ENCODE measurements at places on chromosomes 16 and 17.

- no peak overlapping the region for H3K27ac ChIP-seq
- H3K4me1 ChIP-seq: no peaks in the 10 kb centered on the region
- no peaks in the 10 kb centered on the region for H3K36me3 ChIP-seq
- H3K27me3 ChIP-seq: no peaks in the 10 kb centered on the region
- H3K4me3 ChIP-seq: no peak overlapping the region
Observed at GRCh38 chr16:61382435-61382834, 653.8 kb downstream of the CDH8 start.

DNA sequence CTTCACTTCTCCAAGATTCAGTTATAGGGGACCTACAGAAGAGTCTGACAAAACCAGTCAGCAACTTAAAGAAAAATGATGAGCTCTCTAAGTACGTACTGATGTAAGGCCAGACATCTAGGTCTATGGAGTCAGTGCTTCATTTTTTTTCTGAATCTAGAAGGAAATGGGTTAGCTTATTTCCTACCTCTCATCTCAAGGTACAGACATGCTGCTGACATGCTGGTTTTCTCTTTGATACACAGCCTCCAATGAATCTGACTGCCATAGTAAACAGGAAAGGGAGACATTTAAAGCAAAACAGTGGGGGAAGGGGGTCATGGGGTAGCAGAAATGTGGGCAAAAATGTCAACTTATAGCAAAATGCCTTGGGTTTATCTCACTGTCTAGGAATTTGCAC is 16.4 kb downstream of the CDR2 start:
- peak overlapping the region; percentile 3 for H3K27ac ChIP-seq
- peaks cover 6% of the 10 kb centered on the region for H3K36me3 ChIP-seq
- H3K4me3 ChIP-seq: no peak overlapping the region
- no peaks in the 10 kb centered on the region for H3K27me3 ChIP-seq

GRCh38 chr16:73214825-73215677 is 167.1 kb upstream of the ZFHX3 start:
- no peak overlapping the region for H3K4me3 ChIP-seq
- H3K27me3 ChIP-seq: no peaks in the 10 kb centered on the region
- H3K4me1 ChIP-seq: peaks cover 24% of the 10 kb centered on the region
- peak; percentile 66 for DNase-seq
- H3K36me3 ChIP-seq: no peaks in the 10 kb centered on the region

GRCh38 chr17:17356149-17356930 is 53.2 kb downstream of the NT5M start:
- H3K4me1 ChIP-seq: no peaks in the 10 kb centered on the region
- H3K36me3 ChIP-seq: no peaks in the 10 kb centered on the region
- H3K27me3 ChIP-seq: no peaks in the 10 kb centered on the region
- H3K27ac ChIP-seq: no peak overlapping the region

DNA sequence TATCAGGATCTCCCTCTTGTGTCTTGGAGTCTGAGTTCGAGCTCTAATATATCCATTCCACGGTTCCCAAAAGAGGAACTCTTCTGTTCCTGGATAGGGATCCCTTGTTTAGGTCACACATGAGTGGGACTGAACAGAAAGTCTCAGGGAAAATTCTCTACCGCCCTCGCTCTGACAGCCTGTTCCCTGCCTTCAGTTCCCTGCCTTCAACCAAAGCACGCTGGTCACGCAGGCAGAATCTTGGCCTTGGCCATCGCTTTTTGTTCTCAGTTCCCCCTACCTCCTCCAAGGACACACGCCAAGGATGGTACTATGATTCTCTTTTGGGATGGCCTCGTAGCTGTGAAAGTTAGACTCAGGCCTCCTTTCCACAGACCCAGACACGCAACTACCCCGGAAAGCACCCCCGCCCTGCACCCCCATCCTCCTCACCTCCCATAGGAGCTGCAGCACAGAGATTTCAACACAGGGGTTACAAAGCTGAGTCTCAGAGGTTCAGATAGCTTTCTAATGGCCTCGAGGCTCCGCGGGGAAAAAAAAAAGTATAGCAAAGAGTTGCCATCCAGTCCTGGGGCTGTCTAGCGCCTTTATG is 1.5 kb upstream of the SHISA6 start:
- H3K4me1 ChIP-seq: peaks cover 26% of the 10 kb centered on the region
- no peak overlapping the region for H3K27ac ChIP-seq
- no peak for DNase-seq
- peak overlapping the region; percentile 65 for H3K4me3 ChIP-seq
- H3K36me3 ChIP-seq: peaks cover 3% of the 10 kb centered on the region

GRCh38 chr16:57324749-57325148 is 33.8 kb upstream of the CCL22 start:
- H3K27me3 ChIP-seq: peaks cover 3% of the 10 kb centered on the region
- H3K4me1 ChIP-seq: no peaks in the 10 kb centered on the region
- H3K4me3 ChIP-seq: no peak overlapping the region
- no peak for DNase-seq
- no peaks in the 10 kb centered on the region for H3K36me3 ChIP-seq

DNA sequence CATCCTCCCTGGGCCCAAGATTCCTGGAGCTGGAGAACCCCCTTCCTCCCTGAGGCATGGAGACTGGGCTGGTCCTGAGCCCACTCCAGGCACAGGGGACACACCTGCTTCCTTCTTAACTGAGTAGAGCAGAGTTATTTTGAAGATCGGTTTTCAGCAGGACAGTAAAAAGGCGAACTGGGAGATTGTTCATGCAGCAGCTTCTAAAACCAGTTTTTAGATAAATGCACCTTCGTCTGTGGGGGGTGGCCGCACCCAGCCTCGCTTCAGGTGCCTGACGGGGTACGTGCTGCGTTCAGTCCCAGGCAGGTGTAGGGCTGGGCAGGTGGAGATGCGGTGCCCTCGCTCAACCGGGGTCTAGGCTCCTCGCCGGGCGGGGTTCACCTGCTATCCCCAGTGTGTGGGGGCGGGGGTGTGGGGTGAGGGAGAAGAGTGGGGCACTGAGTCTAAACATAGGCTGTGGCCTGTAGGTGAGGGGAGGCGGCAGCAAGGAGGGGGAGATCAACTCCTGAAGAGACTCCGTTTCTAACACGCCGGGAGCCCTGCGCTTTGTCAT is 69.5 kb downstream of the JPH3 start:
- H3K27ac ChIP-seq: no peak overlapping the region
- no peaks in the 10 kb centered on the region for H3K27me3 ChIP-seq
- no peak overlapping the region for H3K4me3 ChIP-seq
- no peaks in the 10 kb centered on the region for H3K36me3 ChIP-seq
- no peaks in the 10 kb centered on the region for H3K4me1 ChIP-seq
- no peak for DNase-seq

DNA sequence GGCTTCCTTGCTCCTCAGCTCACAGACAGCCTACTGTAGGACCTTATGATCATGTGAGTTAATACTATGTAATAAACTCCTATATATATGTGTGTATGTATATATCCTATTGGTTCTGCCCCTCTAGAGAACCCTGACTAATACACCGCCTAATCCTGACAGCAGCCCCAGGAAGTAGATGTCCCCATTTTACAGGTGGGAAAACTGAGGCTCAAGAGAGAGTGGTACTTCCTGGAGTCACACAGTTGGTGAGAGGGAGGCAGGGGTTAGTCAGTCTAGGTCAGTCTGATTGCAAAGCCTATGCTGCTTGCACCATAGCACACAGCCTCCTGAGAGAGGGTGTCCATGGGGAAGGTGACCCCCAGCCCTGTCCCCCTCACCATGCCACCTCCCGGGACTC is 42.7 kb upstream of the C16orf82 start:
- H3K4me3 ChIP-seq: no peak overlapping the region
- H3K36me3 ChIP-seq: no peaks in the 10 kb centered on the region
- H3K27ac ChIP-seq: no peak overlapping the region
- DNase-seq: no peak

DNA sequence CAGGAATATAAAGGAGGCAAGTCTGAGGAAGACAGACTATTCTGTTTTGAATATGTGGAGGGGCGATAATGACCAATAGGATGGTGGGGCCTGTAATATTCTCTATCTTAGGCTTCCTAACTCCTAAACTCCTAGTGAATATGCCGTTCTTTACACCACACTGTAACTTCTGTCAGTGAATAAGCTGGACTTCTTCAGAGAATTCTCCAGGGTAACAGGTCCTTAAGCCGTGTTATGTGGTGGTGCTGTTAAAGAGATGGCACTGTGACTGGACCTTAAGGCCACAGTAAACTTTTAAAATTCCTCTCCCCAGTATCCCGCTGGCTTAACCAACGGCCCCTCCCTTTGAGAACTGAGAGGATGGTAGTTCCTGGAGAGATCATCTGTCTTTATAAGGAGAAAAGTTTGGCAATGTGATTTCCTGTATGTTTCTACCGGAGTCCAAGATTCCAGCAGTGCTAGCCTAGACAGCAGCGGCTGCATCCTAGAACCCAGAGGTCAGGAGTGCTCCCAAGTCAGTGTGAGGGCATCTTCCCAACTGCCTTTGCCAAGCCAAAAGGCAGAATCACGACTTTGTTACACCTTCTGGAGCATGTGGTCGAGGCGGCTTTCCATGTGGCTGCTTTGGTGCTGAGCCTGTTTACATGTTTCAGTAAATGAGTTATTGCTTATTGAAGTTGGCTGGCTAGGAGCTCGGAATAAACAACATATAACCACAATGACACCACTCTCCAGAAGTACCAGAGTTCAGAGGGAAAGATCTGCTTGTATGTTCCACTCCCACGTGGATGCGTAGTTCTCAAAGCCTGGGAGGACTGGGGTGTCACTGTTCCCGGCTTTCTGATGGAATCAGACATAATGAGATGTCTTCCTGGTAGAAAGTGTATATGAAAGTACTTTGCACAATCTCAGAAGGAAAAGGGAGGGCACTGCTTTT is 41.0 kb downstream of the TUBD1 start:
- H3K4me3 ChIP-seq: no peak overlapping the region
- no peak overlapping the region for H3K27ac ChIP-seq

DNA sequence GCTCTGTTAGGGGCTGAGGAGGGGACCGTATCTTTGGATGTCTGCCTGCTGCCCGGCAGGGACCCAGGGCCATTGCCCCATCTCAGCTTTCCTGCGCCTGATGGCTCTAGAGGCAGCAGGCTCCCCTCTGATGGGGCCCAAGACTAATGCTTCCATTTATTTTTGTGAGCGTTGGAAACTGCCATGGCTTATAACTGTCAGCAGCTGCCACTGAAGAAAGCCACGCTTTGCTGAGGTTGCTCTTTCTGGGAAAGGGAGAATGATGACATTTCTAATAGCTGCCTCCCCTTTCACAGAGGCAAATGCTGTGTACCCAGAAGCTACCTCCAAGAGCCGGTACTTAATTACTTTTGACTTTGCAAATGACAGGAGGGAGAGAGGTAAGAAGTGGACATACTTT is 103.8 kb downstream of the HAPSTR1 start:
- H3K4me1 ChIP-seq: peaks cover 23% of the 10 kb centered on the region
- DNase-seq: no peak
- H3K27ac ChIP-seq: peak overlapping the region; percentile 36
- H3K27me3 ChIP-seq: no peaks in the 10 kb centered on the region
- H3K36me3 ChIP-seq: no peaks in the 10 kb centered on the region
- no peak overlapping the region for H3K4me3 ChIP-seq

Measured in A673 (cell line).